ENCODE measurements at places on chromosomes 16 and 17. TPM values are rescaled to one million over a fixed set of nuclear protein-coding genes. Genes with fewer than 3 reads are reported as not detected.
A peak's percentile ranks its signal among the peaks of the same experiment; 100 is the strongest.

CDC42EP4 gene
- total RNA-seq: 95.2 TPM

HCRT gene
- not detected for total RNA-seq

KSR1 gene
- 20.5 TPM for total RNA-seq

SLC16A11 gene
- total RNA-seq: 1.7 TPM

ABI3 gene
- total RNA-seq: 7.2 TPM

CLEC18A gene
- total RNA-seq: 0.43 TPM

SLC5A11 gene
- 2.4 TPM for total RNA-seq

CCDC43 gene
- total RNA-seq: 14.3 TPM

- no peak for DNase-seq
These were observed 492.0 kb upstream of the ERCC4 start for GRCh38 chr16:13427943-13428342.

- DNase-seq: no peak
These were observed 2.7 kb downstream of the C1QTNF1 start for GRCh38 chr17:79026376-79027273.

- DNase-seq: peak; percentile 72
These were observed 610 bp downstream of the PIK3R5 start for GRCh38 chr17:8964801-8965393.

GRCh38 chr17:14301279-14302090, 604 bp downstream of the HS3ST3B1 start:
- no peak for DNase-seq

DNA sequence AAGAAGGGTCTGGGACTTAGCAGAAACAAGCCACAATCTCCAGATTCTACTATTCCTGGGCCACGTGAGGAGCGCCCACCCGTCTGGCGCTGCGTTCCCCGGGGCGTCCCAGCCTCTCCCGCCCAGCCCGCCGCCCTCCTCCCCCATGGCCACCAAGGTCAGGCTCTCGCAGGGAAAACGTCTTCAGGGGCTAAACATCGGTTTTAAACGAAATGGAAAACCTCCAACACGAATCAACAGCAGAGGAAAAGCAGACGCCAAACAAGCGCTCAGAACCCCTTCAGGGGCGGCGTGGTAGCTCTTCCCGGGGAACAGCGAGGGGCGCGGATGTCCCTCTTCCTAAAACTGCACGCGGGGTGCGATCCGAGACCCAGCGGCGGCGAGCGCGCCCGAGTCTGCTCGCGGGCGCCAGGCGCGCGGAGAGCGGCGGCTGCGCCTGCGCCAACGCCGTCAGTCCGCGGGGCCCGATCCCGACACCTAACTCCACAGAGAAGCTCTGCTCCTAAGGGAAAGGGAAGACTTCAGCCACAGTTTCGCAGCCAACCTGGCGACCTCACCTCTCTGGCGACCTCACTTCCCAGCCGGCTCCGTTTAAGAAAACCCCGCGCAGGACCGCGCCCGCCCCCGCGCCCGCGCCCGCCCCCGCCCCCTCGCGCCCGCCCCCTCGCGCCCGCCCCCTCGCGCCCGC, 505 bp upstream of the COG1 start:
- DNase-seq: peak; percentile 82

GRCh38 chr16:85374571-85374872, 238.6 kb upstream of the GSE1 start:
- DNase-seq: no peak

GRCh38 chr16:84266451-84266850, 26.6 kb upstream of the KCNG4 start:
- no peak for DNase-seq

- DNase-seq: no peak
These were observed 666 bp upstream of the METTL9 start for GRCh38 chr16:21598701-21599121.

DNA sequence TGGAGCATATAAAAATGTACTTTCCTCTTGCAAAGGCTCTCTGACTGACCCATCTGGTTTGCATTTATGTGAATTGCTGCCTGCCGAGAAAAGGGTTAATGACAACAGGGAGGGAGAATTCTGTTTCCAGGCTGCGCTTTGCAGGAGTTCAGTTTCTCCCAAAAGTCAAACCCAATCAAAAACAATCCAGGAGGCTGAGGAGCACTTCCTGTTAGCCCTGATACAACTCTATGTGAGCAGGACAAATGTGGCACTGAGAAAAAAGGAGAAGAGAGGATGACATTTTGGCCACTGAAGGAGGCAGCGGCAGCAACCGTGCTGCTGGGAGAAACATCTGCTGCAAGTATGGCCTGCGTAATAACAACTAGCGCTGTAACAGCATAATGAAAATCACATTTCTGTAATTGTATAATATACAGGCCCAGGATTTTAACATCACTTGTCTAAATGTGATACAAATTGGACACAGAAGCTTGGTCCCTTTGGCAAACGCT, 26.8 kb upstream of the ELAC2 start:
- no peak for DNase-seq

DNA sequence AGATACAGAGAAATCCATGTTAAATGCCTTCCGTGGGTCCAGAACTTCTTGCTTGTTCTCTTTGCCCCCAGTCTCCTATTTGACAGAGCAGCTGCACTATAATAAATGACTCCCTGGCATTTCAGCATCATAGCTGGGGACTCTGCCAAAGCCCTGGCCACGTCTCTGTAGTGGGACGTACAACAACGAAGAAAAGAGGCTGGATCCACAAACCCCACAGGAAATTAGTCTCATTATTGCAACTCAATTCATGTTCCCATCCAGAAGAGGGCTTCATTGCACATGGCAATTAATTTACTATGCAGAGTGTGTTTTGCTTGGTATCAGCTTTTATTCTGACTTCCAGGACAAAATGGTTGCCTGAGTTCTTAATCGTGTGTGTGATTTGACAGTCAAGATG, 121.3 kb downstream of the CDH13 start:
- no peak for DNase-seq

DNA sequence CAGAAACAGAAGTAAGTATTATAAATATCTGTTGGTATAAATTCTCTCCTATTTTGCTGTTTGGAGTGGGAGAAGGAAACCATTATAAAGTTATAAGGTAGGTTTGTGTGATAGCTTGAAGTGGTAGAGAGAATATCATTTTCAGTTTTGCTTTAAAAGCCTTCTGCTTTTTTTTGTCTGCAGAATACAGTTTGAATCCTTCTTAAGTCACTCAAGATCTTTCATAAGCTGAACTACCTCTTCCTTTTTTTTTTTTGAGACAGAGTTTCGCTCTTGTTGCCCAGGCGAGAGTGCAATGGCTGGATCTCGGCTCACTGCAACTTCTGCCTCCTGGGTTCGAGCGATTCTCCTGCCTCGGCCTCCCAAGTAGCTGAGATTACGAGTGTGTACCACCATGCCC, 9.0 kb downstream of the ATAD5 start:
- no peak for DNase-seq

DNA sequence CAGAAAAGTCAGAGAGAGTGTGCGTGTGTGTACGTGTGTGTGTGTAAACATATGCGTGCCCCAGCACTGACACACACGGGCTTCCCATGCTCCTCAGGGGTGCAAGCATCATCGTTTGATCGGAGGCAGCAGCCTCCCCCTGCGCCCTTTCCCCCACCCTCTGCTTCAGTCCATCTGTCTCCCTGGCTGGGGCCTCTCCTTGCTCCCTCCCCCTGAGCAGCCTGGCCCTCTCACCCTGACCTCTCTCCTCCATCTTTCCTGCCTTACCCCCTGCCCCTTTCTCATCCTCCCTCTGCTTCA, 4.4 kb downstream of the STX1B start:
- no peak for DNase-seq

- peak; percentile 84 for DNase-seq
These were observed at the start of gene SLC16A3 for GRCh38 chr17:82228842-82229697. Gene SLC16A3 (plus strand): TSS chr17:82229042. CDS start chr17:82236009, 6,967 bp downstream.

- no peak for DNase-seq
These were observed 11.3 kb downstream of the NSMCE1 start for GRCh38 chr16:27257271-27257670.

DNA sequence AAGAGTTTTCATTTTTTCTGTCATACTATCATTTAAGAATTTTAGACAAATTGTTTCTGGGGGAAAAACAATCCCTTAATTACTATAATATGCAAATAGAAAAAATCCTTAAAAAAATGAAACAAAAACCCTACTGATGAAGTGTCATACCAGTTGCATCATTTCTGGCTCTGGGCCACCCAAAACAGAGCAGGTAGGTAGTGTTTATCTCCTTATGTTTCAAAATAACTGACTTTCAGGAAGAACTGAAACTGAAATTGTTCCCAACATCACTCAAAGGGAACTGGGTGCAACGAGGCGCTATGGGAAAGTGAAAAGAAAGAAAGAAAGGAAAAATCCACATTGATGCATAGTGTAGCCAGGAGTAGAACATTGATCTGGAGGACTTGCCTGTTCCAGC, 653.1 kb upstream of the SOX9 start:
- DNase-seq: no peak

- DNase-seq: no peak
These were observed 393 bp upstream of the PSMB10 start for GRCh38 chr16:67936880-67937605.

DNA sequence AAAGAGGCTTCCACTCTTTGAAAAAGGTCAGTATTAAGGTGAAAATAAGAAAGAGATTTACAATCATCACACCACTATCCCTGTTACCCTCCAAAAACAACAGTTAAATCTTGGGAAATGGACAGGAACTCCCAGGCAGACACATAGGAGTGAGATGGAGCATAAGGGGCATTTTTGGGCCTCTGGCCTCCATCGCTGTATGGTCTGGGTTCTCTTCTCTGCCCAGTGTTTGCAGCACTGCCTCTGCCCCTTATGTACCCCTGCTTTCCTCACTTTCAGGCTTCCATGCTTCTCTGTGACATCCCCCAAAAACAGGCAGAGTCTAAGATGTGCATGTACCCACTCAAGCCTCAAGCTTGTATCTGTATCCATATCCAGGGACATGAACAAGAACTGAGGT, 630 bp upstream of the HOXB2 start:
- DNase-seq: no peak

DNA sequence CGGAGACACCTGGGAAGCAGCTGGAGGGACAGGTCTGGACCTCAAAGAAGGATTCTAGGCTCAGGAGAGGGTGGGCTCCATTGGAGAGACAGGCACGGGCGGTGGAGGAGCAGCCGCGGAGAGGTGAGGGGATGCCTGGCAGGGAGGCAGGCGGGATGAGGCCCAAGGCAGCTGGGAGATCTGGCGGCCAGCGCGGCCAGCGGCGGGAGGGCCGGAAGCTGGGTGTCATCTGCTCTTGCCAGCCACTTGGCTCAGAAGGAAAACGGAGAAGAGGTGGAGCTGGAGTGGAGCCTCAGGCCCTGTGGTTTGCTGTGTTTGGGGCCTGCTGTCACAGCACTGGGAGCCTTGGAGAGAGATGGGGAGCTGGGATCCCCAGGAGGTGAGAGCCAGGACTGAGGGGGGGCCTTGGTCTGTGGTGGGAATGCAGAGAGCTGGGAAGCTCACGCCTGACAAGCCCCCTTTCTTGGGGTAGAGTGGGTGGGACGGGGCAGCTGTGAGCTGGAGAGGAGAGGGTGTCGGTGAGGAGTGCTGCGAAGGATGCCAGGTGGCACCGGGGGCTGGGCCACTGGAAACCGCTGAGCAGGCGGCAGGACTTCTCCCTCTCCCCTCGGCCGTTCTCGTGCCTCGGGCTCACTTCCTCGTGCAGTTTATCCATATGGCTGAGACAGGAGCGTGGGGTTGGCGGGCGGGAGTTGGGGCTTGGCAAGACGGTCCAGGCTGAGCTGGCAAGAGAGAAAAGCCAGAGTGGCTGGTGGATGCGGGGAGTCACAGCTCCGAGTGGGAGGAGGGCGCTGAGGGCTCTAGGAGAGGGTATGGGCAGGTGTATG, 8.0 kb downstream of the TBC1D24 start:
- no peak for DNase-seq

DNA sequence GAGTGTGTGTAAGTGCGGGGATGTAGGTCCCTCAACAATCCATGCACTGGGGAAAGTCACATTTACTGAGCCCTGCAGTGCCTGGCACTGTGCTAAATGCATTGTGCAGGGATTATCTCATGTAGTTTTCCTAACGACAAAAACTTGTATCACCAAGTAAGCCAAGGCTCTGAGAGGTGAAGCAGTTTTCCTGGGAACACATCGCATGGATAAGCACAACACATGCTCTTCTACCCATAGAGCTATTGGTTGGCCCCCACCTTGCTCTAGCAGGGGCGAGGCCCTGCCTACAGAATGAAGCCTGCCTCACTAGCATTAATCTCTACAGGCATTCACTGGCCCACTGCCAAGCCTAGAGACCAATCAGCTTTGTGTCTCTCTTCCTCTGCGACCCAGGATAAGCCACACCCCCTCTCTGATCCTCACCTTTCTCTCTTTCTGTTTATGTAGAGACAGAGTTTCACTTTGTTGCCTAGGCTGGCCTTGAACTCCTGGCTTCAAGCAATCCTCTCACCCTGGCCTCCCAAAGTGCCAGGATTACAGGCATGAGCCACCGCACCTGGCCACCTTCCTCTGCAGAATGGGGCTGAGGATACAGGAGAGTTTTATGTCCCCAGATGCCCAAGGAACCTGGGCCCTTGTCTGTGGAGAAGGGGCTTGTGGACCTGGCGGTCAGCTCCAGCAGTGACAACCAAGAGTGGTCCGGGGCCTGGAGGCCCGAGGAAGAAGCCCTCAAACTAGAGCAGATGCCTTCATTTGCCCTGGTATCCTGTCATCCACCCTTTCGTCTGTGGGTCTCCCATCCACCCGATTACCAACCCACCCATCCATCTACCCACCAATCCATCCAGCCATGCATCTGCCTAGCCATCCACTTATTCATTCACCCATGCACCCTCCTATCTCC, 12.8 kb downstream of the CDH16 start:
- DNase-seq: peak; percentile 75

DNA sequence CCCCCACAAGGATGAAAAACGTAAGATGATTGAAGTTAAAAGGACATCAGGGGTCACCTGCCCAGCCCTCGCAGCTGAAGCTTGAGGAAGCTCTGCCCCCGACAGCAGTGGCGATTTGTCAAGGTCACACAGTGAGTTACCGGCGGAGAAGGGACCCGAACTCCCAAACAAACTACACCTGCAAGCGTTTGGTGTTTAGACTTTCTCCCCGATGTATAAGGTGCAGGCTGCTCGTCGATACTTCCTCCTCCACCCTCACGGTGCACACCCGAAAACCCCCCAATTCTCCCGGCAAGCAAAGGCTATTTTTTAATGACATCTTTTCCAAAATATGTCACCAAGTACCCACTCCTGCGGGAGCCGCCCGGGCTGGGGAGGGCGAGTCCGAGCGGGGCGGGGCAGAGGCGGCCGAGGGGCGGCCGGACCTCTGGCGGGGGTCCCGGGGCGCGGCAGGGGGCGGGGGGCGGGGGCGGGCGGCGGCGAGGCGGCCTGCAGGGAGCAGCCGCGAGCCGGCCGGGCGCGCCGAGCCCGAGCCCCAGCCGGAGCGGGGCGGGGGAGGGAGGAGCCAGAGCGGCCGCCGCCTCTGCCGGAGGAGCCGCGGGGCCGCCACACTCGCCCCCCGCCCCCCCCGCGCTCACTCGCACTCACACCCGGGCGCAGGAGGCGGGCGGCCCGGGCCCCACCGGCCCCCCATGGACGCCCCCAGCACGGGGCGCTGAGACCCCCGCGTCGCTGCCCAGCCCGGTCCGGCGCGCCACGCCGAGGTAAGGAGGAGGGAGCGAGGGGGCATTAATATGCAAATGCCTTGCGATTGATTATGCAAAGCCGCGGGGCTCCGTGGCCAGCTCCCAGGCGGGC, at the start of gene THRA:
TSS of gene THRA (plus strand) at position 637 of the 858 bp plus-strand sequence. CDS start 11,524 bp downstream, outside the sequence.
- DNase-seq: peak; percentile 83

- DNase-seq: no peak
These were observed 45.8 kb downstream of the ESRP2 start for GRCh38 chr16:68190081-68190480.

- DNase-seq: no peak
These were observed 90.9 kb upstream of the CORO6 start for GRCh38 chr17:29713626-29714025.

- peak; percentile 10 for DNase-seq
These were observed 4.8 kb downstream of the B9D1 start for GRCh38 chr17:19357761-19358160.

Data from mucosa of descending colon (tissue), 3 donors.